ENCODE measurements at places on chromosomes 5 and 9.

DNA sequence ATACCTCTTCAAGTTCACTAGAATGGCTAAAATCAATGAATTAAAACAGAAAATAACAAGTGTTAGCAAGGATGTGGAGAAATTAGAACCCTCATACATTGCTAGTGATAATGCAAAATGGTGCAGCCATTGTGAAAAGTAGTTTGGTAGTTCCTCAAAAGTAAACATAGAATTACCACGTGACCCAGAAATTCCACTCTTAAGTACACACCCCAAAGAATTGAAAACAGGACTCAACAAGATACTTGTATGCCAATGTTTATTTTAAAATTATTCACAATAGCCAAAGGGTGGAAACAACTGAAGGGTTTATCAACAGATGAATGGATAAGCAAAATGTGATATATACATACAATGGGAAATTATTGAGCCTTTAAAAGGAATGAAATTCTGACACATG is 70.3 kb downstream of the BARX1 start:
- no peak for DNase-seq

GRCh38 chr9:93174976-93175375 is 9.0 kb upstream of the WNK2 start:
- no peak for DNase-seq

DNA sequence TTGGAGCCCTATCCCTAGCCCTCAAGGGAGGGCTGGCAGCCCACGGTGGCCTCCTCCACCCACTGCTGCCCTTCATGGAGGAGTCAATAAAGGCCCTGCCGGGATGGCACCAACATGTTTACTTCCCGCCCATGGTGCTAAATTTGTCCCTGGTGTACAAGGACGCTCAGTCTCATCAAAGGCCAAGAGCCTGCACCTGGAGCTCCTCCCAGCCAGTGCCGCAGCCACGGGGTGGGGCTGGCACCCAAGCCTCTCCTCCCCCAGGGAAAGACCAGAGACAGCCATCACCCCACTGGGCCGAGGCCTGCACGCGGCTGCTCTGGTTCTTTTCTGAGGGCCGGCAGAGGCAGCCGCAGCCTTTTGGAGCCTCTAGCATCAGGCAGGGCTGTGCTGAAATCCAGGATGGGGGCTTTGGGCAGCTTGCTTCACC is 34.8 kb upstream of the RXRA start:
- DNase-seq: no peak

DNA sequence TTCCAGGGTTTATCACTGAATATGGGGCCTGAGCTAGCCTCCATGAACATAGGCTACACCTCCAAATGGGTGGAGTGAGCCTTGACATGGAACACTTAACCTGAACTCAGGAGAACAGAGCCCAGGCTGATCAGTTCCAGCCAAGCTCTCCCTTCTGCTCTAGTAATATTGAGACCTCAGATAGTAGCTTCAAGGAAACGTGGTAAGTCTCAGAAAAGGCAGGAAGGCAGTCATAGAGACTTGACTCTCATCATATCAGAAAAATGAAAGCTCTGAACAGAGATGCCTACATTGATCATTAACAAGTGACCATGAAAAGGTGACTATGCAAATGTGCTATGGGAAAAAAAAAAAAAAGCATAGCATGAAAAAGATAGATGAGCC is 40.5 kb upstream of the MYO10 start:
- DNase-seq: no peak

GRCh38 chr9:25678846-25679360 is 659 bp upstream of the TUSC1 start:
- DNase-seq: no peak

DNA sequence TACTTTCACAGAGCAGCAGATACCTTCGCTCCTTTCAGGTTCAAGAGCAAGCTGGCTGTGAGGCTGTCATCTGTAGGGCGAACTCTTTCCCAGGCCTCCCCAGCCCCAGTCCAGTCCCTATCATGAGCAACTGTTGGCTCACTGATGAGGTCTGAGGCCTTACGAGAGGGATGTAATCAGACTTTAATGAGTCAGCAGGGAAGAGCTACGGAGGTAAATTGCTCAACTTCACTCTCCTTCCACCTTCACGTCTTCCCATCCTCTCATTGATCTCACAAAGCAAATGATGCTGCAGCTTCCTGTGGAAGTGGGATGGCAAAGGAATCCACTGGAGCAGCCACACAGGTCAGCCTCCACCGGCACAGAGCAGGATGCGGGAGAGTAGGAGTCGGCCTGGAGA is 130.7 kb upstream of the TBCA start:
- no peak for DNase-seq

- DNase-seq: no peak
Observed at GRCh38 chr5:134026521-134027287, 21.9 kb upstream of the VDAC1 start.

DNA sequence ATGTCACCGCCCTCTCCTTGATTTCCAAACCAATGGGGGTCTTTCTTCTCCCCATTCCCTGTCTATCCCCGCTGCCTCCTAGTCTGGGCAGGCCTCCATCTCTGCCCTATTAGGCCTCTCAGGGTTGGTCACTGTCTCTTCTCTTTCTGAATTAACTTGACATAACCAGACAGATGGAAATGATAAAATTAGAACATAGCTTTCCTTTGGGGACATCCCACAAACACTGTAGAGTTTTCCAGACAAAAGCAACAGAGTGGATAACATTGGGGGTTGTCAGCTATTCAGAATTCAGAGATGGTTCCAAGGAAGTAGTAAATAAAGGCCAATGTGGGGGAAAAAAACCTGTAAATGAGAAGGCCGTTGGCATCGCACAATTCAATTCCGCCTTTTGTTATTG is 24.7 kb downstream of the LHX6 start:
- DNase-seq: no peak

DNA sequence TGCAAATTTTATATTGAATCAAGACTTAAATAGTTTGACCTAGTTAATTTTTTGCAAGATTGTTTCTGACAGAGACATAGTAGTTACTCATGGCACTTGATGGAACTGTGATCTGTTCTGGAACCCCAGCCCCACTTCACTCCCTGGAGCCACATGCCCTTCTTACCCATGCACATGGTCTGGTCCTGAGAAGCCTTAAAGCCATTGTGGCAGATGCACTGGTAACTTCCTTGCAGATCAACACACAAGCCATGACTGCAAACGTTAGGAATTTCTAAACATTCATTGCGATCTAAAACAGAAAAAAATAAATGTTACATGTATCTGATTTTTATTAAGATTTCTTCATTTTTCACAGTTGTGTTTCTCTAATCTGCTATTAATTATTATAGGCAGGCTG is 221.2 kb downstream of the SLC12A2 start:
- no peak for DNase-seq

GRCh38 chr5:136103118-136103517 is 29.5 kb upstream of the SMAD5 start:
- DNase-seq: no peak

- DNase-seq: no peak
Observed at GRCh38 chr5:118233606-118234005, 754.7 kb downstream of the DTWD2 start.

DNA sequence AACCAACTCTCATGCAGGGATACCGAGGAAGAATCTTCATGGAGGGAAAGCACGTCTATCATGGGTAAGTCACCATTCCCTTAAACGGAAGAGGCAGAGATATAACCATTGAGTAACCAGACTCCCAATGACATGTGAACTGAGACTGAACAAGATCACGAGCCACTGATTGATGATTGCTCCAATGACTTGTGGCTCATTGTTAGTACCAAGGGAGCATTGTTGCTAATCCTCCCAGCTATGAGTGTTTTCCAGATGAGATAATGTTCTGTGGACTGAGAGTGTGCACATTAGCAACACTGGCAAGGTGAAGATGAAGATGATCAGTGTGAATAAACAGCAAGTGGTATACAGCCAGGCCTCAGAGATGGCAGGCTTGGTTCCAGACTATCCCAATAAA is 219.2 kb upstream of the MAP3K1 start:
- DNase-seq: no peak

DNA sequence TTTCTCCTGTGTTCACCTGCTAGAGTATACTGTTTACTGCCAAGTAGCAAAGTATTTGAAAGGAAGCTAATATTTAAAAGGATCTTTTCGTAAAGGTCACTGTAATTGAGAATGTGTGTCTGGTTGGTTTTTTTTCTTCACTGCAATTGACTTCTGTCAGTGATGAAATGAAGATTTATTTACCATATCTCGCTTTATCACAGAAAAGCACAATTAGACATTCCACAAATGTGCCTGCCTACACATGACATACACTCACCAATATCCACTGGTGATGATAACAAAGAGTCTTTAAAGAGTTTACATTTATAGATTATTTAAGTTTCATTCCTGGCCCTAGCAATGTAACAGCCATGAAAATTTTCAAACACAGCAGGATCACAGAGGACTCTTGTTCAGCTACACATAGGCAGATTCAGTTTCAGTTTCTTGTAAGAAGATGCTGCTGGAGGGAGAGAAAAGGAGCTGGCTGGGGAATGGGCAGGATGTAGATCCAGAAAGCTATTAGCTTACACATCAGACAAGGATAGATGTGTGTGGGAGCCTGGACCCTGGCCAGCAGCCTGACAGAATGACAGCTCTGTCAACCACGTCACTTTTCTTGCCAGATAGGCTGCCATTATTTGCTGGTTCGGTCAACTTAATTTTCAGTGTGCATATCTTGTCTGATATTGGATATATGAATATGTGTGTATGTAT is 104.0 kb downstream of the GDNF start:
- no peak for DNase-seq

GRCh38 chr5:9198394-9198793 is 347.5 kb downstream of the SEMA5A start:
- DNase-seq: no peak

DNA sequence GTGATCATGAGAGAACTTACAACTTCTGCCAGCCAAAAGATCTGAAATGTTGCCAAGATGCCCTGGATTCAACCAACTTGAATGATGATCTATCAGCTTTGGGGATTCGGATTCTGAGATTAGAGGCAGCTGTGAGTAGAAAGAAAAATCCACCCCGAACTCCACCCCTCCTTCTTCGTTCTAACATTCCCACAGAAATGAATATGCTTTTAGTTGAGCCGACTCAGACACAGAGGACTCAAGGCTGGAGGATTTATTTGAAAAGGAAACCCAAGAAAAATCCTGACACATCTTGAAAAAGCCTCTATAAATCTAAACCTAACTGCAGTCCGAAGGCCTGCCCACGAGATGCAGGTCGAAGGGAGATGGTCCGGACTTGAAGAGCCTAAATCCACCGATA is 275.0 kb downstream of the GAS1 start:
- DNase-seq: no peak

Data from CMK (cell line).